Brain (organoid and tissue), 16 donors: ENCODE measurements at places on chromosomes 4 and X.

DNA sequence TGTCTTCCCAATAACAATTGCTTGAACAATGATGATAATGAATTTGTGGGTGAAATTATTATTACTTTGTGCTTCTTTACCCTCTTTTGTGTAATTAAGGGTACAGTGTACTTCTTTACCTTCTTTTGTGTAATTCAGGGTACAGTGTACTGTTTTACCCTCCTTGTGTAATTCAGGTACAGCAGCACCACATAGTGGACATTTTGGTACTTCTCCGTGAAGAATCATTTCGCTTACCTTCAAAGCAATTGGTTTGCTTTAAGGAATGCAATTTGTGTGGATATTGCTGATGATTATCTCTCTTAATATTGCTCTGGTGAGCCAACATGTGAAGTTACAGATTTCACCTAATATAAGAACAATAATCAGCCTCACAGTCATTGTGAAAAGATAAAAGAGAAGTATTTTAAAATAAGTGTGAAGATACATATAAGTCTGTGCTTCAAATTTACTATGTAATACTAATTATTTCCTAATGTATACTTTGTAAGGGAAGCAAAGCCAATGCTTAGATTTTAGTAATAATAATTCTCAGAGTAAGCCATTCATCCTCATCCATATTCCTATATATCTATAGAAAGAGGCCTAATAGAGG is 27.2 kb upstream of the SEC24B start:
- peak; percentile 88 for DNase-seq

DNA sequence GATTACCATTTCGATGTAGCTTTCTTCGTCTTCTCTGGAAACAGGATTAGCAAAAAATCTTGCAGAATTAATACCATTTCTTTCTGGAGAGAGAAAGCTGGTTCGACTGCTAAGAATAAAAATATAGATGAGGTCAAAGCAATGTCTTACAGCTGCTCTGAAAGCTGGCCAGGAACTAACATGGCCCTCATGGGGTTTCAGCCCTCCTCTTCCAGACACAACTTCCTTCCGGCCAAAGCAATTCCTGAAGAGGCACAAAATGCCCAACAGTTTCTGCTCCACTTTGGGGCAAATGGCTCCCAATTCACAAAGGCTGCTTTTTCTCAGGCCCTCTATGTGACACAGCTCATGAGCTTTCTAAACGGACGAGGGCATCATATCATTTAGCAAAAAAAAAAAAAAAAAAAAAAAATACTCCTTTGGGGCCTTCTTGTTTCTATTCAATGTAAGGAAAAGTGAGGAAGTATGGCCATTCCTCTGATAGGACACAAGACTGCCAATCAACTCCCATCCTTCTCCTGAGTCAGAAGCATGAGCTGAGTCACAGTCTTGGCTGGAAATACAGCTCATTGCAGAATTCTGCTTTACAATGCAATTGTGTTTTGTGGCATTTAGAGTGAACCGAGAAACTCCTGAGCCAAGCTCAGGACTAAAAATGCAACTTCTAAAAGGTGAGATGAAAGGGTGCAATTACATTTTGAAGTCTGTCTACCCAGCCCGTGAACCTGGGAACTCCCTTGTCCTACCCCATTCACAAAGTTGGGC is 42.7 kb upstream of the CTAG2 start:
- no peak for DNase-seq

- no peak for DNase-seq
Measured at GRCh38 chrX:111353793-111354192, 58.2 kb downstream of the DCX start.

- DNase-seq: no peak
Measured at GRCh38 chrX:15350329-15350996, 15.1 kb upstream of the PIGA start.

- no peak for DNase-seq
Measured at GRCh38 chr4:168240821-168241220, 77.7 kb downstream of the DDX60 start.

DNA sequence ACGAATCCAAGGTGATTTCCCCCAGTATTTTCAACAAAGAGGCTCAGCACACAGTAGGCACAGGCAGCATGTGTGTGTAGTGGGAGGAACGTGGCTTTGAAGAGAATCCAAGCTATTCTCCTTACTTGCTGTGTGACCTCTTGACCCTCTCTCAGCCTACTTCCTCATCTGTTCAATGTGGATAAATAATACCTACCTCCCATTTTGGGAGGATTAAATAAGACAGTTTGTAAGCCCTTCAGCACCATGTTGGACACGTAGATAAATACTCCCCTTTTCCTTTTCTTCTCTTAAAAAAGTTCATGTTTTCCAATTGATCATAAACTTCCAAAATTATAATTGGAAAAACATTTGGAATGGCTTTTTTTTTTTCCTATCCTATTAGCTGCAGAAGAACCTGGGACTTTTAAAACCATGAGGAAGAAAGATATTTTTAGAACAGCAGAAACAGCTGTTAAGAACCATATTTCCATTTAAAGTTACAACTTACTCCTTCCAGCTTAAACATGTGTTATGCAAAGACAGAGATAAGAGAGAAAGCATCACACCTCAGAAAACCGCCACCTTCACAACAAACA is 56.1 kb upstream of the TMEM131L start:
- DNase-seq: peak; percentile 41

GRCh38 chr4:3253808-3254207 is 4.8 kb downstream of the MSANTD1 start:
- DNase-seq: no peak

GRCh38 chr4:87399148-87399547 is 8.2 kb upstream of the HSD17B11 start:
- no peak for DNase-seq

DNA sequence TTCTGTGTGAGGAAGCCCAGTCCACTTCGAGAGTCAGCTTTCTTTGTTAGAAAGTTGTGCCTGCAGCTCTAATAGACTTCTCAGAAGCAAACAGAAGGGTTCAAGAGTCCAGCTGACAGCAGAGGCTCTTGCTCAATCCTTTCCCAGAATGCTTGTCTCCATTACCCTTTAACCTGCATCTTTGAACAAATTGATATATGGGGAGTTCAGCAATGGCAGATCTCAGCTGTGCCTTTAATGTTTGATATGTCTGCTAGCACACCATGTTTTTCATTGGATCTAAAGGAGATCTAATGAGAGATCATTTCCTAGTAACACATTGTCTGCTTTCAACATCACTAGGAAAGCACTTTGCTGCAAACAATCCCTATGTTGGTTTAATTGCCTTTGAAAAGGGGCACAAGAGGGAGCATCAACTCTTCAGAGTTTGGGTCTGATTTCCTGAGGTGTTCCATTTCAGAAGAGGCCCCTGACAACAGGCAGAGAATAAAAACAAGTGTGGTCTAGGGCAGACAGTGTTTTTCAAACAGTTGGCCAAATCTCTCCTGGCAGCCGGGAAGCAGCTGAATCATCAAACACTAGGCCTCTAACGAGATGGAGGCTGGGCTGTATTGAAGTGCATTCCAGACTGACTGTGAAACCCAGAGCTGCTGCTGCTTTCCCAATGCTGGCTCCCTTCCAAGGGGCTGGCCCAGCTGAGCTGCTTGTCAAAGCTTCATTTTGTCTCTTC is 55.5 kb downstream of the LUZP4 start:
- peak; percentile 96 for DNase-seq

- no peak for DNase-seq
Measured at GRCh38 chrX:132127743-132128142, at the start of gene FRMD7. TSS of gene FRMD7 (minus strand) at chrX:132128020. CDS start at chrX:132127844, 176 bp downstream.

DNA sequence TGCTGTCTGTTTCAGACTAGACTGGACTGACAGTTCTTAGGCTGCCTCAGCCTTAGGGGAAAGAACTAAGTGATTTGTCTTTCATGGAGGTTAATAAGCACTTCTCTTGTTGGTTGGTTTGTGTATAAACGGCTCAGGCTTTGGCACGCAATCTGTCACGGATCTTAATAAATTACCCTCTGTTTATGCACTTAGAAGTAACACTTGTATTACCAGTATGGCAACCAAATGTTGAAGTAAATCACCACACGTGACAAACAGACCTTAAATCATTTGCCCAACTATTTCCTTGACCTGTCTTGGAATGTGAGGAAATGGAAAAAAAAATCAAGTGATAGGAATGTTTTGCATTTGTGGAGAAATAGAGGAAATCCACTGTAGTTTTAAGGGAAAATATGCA is 69.9 kb downstream of the TEX13A start:
- no peak for DNase-seq

GRCh38 chr4:142776026-142776425 is 70.1 kb downstream of the INPP4B start:
- no peak for DNase-seq

DNA sequence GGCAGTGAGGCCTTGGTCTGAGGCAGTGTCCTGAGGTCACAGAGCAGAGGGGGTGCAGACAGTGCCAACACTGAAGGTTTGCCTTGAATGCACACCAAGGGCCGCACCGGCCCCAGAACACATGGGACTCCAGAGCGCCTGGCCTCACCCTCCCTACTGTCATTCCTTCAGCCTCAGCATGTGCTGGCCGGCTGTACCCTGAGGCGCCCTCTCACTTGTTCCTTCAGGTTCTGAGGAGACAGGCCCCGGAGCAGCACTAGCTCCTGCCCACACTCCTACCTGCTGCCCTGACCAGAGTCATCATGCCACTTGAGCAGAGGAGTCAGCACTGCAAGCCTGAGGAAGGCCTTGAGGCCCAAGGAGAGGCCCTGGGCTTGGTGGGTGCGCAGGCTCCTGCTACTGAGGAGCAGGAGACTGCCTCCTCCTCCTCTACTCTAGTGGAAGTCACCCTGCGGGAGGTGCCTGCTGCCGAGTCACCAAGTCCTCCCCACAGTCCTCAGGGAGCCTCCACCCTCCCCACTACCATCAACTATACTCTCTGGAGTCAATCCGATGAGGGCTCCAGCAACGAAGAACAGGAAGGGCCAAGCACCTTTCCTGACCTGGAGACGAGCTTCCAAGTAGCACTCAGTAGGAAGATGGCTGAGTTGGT is 2.4 kb downstream of the MAGEA12 start:
- DNase-seq: no peak

DNA sequence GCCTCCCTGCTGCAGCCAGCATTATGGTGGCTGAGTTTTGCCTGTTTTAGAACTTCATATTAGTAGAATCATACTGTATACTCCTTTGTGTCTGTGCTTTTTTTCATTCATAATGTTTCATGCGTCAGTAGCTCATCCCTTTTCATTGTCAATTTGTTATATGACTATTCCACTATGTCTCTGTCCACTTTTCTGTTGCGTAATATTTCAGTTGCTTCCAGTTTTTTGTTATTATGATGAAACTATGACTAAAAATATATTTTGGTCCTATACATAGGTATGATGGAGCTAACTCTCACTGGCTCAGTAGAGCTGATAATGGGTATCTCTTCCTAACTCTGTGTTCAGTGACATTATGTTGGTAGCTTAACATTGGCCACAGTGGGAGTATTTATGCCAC is 48.3 kb downstream of the DMP1 start:
- no peak for DNase-seq

DNA sequence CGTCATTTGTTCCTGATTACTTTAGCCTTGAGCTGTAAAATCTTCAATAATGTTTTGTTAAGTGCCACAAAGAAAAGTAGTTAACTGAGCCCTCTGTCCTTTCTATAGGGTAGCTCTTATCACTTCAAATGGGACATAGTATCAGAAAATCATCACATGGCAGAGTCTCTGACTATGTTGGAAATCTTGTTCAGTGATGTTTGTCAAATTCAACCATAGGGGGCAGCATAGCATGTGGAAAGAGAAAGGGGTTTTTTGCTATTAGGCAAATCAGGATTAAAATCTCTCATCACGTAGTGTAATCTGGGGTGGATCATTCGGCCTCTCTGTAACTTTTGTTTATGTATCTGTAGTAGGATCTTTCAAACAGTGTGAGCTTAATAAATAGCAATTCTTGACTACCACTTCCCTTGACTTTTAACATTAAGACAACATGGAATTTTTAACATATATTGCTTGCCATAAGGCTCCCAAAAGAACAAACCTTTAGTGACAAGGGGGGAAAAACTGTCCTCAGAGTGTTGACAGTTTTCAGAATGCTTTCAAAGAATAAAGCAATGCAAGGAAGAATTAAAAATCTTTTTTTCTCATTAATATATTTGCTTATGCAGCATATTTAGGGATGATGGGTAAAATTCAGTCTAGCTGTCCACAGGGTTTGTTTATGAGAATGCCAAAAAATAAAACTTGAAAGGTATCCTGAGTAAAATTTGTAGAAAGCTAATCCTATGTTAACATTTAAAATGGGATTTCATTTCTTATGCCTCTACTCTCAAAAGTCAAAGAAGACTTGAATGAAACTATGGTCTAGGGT is 127.2 kb downstream of the FBXW7 start:
- peak; percentile 49 for DNase-seq

DNA sequence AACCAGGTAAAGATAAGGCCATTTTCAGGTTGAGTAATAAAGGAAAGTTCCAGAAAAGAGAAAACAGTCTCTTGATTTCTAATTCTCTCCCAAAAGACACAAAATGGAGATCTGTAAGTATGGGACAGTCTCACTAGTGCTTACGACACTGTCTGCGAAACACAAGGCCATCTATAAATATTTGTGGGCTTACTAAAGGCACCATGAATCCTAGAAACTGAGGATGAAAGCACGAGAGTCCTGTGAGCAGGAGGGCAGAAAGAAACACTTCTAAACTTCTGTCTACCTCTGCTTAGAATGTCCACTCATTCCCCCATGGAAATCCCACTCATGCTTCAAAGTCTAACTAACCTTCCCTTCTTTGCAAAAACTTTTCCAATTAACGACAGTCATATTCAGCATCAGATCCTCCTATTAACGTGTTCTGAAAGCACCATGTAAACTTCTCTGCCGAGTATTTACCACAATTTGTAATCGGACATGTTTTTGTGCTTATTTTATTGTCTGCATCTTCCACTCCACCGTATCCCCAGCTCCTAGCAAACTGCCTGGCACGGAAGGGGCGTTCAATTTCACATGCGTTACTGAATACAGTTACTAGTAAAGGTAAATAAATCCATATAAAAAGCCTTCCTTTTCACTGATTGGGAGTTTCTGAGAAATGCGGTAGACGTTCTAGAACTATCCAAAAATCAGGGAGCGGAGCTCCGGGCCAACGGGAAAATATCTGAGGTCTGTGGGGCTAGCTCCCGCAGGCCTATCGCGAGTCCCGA is 665 bp downstream of the PSMD10 start:
- DNase-seq: no peak

- DNase-seq: no peak
Measured at GRCh38 chrX:31178064-31178768, 106.4 kb upstream of the FTHL17 start.

GRCh38 chr4:180057891-180058671 is 2185.1 kb upstream of the TENM3 start:
- peak; percentile 39 for DNase-seq

DNA sequence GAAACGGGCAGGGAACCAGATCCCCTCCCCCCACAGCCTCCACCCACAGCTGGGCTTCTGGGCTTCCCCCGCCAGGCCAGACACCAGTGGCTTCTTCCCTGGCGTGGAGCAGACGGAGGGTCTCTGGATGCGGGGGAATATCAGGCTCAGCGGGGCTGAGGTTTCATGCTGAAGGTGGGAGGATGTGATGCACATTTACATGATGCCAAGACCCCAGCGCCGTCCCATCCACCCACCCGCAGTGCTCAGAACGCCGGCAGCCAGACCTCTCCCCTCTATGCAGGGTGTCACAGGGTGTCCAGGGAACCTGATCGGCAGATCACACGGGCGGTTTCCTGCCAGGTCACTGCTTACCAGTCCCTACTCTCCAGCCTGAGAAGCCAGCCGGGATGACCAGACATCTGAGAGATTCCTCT is 12.8 kb upstream of the TNIP2 start:
- no peak for DNase-seq

GRCh38 chr4:10667701-10668326 is 16.8 kb downstream of the CLNK start:
- peak; percentile 10 for DNase-seq

GRCh38 chr4:105715692-105716278 is 7.2 kb downstream of the GSTCD start:
- DNase-seq: peak; percentile 72

GRCh38 chr4:56160636-56161035 is 211.9 kb downstream of the CEP135 start:
- no peak for DNase-seq
